Hindlimb muscle (tissue), 1 donor: ENCODE measurements at places on chromosomes 4 and X.

GRCh38 chrX:46202733-46203514 lies 342.3 kb downstream of the ZNF674 start:
- no peak for DNase-seq

DNA sequence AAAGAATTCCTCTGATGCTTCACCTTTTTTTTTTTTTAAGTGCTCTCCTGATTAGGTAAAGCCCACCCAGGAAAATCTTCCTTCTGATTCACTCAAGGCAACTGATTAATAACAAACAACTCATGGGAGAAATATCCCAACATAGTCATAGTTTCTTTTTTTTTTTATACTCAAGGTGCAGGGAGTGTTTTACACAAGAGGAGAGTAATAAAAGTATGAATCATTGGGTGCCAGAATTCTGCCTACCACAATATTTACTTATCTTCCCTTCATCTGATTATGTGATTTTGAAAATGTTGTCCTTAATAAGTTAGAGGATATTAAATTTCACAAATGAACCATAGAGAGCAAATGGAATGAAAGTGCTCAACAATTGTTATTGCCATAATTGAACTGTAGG lies 329.9 kb downstream of the TECRL start:
- no peak for DNase-seq

DNA sequence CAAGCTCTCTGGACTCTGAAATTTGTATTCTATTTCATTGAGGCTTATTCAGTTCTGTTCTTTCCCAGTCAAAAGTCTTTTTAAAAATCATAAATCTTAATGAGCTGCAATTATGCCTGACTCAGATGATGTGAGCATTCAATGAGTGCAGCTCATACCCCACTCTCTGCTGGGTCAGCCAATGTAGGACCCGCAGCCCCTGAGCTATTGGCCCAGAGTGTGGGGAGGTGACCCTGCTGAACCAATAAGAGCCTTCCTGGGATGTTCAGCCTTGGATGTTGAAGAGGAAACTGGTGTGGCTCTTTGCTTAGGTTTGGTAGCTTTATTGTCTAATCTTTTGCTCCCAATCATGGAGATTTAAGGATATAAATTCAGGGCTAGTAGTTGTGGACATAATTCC lies 12.1 kb upstream of the TCEAL4 start:
- DNase-seq, result no peak

- DNase-seq, result no peak
These were observed 526.0 kb downstream of the CFAP47 start for GRCh38 chrX:36445566-36445965.

DNA sequence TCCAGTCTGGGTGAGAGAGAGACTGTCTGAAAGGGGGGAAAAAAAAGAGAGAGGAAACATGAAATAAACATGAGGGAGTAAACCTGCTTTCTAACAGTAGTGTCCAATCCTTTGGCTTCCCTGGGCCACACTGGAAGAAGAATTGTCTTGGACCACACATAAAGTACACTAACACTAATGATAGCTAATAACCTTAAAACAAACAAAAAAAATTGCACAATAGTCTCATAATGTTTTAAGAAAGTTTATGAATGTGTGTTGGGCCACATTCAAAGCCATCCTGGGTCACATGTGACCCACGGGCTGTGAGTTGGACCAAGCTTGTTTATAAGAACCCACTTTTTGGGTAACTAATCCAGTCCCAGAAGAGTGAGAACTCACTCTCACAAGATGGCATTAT lies 30.3 kb downstream of the PDS5A start:
- no peak for DNase-seq

GRCh38 chr4:25861951-25862410 lies 807 bp downstream of the SEL1L3 start:
- DNase-seq, result peak; percentile 36

DNA sequence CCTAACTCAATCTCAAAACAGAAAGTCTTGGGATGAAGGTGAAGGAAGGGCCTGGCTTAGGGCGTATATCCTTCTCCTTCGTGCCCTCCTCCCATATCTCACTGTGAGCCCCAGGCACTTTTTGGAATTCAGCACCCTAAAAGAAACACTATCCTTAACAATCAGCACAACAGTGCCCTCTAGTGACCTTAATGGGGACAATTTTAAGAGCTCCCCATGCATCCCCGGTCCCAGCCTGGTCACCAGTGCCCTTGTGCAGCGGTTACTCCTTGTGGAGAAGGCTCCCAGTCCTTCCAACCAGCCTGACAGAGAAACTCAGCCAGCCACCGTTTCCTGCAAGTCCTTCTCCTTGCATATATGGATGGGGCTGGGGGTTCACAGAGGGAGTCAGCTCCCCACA lies 4.2 kb downstream of the PAK3 start:
- DNase-seq, result peak; percentile 16

- DNase-seq, result no peak
These were observed 75.5 kb downstream of the ANXA10 start for GRCh38 chr4:168167714-168168284.

DNA sequence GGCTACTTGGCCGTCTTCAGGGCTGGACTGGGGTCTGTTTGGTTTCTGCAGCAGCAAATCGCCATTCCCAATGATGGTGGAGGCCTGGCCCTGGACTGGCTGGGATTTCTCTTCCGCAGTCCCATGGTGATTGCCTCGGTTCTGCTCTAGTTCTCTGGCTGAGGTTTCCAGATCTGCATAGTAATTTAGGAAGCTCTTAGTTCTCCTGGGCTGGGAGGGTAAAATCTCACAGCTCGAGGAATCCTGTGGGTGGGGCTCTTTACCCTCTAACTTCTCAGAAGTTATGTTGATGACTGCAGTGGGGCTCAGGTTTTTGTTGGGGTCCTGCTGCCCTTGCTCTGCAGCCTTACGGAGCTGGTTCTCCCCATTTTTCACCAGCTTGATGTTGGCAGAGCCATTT lies 200.6 kb downstream of the APBB2 start:
- no peak for DNase-seq

DNA sequence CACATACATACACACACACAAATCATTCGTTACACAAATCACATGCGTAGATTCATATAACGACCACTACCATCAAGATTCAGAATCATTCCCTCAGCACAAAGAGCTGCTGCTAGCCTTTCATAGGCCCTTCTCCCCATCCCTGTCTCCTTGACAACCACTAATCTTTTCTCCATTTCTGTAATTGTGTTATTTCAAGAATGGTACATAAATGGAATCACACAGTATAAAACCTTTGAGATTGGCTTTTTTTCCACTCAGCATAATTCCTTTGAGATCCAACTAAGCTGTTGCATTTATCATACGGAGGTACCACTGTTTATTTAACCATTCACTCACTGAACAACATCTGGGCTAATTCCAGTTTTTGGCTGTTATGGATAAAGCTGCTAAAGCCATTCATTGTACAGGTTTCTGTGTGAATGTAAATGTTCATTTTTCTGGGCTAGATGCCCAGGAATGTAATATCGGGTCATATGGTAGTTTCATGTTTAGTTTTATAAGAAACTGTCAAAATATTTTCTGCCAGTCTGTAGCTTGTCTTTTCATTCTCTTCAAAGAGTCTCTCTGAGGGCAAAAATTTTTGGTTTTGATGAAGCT lies 64.1 kb downstream of the USP11 start:
- no peak for DNase-seq

GRCh38 chr4:159608436-159608835 lies 505.6 kb downstream of the RAPGEF2 start:
- no peak for DNase-seq

- no peak for DNase-seq
These were observed 2.3 kb downstream of the NOX1 start for GRCh38 chrX:100871594-100872560.

- DNase-seq, result no peak
These were observed 6.1 kb downstream of the TACC3 start for GRCh38 chr4:1727117-1728031.

- DNase-seq, result no peak
These were observed 7.1 kb downstream of the PRAF2 start for GRCh38 chrX:49066690-49067089.

GRCh38 chrX:69369999-69370398 lies 134.1 kb upstream of the NALF2 start:
- DNase-seq, result no peak

DNA sequence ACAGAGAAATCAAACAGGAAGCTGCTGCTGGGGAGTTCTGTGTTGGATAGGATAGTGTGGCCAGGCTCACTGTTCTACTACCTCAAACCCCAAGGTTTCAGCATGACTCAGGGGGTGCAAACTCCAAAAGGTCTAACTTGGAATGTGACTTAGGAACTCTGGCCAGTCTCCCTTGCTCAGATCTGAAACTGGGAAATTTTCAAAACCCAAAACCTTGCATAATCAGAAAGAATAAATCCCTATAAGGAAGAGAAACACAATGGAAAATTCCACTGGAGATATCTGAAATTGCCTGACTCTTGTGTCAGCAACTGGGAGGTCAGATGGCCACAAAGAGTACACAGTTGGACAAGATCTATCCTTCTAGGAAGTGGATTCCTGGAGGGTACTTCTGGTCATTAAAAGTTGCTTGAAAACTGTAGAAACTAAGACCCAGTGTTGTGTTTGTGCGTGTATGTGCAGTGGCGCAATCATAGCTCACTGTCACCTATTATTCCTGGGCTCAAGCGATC lies 58.0 kb downstream of the PPEF2 start:
- DNase-seq, result no peak

GRCh38 chr4:106806158-106806797 lies 229.8 kb downstream of the DKK2 start:
- DNase-seq, result no peak

DNA sequence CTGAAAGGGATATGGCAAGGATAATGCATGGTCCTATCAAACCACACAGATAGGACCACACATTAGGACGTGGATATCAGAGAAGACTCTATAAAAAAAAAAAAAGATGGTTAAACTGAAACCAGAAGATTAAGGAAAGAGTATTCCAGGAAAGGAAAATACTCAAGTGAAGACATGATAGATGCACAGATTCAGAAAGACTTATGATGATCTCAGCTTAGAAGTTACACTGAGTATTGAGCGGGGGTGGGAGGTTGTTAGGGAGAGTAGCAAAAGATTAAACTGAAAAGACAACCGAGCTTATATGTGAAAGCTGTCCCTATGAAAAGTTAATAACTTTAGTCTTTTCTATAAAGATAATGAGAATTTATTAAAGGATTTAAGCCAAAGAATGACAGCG lies 211.0 kb upstream of the EMCN start:
- no peak for DNase-seq

DNA sequence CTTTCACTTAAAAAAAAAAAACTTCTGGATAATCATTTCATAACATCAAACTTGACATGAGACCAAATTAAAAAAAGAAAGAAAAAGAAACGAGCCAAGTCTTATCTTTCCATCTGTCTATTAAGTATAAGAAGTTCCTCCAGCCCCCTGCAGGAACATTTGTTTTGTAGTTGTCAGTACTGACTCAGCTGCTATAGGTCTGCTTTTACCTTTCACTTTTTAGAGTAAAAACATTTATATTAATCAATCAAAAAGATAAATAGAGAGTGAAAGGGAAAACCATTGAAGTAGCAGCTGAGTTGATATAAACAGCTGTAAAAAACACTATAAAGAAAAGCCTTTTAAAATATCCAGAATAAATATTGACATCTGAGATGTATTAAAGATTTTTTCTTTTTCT lies 46.1 kb downstream of the CCDC158 start:
- DNase-seq, result no peak

DNA sequence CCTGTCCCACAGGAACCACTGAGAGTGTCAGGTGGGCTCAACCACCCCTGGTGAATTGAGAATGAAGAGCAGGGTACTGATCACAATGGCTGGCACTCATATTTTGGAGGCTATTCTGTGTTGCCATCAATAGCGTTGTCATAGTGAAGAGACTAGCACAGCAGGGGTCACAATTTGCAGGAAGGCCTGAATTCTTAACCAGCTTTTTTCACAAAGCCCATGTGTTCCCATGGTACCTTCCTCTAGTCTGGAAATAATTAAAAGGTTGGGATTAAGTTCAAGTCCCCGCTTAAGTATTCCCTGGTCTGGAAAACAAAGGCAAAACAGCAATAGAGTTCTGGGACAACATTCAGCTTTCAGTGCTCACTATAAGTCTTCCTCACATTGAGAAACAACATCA lies 1051.7 kb downstream of the C4orf33 start:
- peak; percentile 32 for DNase-seq

DNA sequence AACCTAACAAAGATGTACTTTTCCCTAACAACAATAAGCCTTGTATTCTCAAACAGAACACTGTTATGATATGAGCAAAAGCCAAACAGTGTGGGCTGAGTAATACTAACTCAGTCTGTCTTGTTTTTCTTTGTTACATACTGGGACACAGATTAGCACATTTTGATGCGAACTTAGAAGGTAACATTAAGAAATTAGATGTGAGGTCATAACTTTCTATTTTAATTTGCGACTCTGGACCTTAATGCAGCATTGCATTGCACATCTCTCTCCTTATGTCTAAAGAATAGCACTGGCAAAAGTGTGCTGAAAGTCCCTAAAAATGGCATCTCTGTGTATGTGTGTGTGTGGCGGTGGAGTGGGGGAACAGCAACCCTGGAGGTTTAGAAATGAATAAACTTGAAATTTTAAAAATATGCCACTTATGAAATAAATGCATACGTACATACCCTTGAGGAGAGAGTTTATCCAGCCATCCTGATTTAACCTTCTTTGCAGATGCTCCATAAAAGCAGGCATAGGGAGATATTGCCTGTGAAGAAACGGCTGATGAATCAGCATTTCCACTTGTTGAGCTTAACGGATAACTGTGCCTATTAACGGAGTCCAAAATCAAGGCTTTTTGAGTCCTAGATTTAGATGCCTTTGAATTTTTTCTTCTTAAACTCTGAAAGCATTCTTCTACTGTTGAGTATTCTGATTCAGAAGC lies 34.2 kb downstream of the ARAP2 start:
- no peak for DNase-seq

DNA sequence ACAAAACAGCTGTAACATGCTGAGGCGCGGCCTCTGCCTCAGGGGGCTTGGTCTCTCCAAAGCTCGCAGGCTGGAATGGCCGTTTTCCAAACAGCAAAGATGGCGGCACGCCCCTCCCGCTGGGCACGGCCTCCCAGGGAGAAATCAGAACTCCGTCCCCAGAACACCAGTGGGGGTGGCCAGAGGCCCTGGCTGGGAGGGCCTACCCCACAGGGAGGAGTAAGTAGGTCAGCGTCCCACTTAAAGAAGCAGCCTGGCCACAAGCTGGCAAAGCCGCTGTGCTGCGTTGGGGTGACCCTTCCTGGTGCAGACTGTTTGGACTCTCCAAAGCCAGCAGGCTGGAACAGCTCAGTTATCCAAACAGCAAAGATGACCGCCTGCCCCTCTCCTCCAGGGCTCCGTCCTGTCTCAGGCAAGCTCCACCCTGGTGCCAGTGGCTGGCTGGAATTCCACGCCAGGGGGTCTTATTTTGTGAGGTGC lies 862.8 kb downstream of the TRIML1 start:
- DNase-seq, result no peak

- peak; percentile 79 for DNase-seq
These were observed at the start of gene SLC35A2 for GRCh38 chrX:48911412-48912182. Gene SLC35A2, minus strand, starts transcription at chrX:48911646. Its CDS starts 10 bp downstream, at chrX:48911636.
